ENCODE measurements at places on chromosomes 6 and 20.

DNA sequence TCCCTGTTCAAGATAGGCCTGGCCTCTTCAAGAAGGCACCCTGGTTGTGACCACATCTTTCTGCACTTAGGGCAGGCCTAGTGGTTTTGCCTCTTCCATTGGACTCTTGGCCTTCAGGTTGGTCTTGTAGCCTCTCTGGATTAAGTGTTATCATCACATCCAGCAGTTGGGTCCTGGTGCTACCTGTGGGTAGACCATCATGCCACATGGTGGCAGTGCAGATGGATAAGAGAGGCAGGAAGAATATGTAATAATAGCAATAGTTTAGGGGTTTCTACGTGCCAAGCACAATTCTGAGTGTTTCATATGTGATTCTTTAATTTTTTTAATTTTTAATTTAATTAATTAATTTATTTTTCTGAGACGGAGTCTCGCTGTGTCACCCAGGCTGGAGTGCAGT lies 28.5 kb upstream of the SNRPB2 start:
- DNase-seq: no peak

DNA sequence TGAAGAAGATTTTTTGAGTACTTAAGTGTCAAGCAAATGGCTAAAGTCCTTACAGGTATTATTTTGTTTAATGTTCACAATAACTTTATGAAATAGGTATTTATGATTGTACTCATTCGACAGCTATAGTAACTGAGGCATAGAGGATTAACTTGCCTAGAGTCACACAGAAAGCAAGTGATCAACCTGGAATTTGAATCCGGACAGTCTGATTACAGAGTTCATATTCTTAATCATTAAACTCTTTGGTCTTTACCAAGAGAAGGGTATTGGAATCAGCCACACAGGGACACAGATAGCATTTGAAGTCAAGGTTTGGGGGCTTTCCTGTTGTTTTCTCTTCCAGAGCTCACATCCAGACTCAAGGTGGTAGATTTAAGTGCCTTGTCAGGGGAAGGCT lies 69.7 kb downstream of the ISM1 start:
- no peak for DNase-seq

- no peak for DNase-seq
Measured at GRCh38 chr20:34312024-34312460, 8.9 kb upstream of the AHCY start.

DNA sequence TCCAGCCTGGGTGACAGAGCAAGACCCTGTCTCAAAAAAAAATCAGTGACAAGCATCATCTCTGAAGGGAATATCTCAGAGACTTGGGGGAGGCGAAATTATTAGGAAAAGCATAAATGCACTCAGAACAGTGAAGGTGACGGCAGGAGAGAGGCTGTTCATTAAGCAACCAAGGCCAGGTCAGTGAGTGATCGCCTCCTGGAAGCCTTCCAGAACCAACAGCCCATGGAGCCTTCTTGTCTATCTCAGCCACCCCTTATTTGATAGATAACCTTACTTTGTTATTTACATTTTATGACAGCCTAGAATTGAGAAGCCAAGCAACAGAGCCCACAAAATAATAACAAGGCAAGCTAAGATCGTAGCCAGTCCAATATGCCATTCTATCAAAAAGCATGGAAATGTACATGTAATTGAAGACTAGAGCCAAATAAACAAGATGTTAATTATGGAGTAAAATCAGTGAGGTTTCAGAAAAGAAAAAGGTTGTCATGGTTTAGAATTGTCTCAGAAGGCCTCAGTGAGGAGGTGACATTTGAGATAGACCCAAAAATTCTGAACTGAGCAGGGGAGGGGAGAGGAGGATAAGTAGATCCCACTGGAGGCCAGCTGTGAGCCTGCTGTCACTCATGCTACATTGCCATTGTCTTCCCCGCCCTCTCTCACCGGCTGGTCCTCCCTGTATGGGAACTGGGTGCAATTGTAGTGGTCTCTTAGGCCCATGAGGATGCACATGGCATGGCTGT lies 17.8 kb downstream of the BNIP5 start:
- DNase-seq: no peak

DNA sequence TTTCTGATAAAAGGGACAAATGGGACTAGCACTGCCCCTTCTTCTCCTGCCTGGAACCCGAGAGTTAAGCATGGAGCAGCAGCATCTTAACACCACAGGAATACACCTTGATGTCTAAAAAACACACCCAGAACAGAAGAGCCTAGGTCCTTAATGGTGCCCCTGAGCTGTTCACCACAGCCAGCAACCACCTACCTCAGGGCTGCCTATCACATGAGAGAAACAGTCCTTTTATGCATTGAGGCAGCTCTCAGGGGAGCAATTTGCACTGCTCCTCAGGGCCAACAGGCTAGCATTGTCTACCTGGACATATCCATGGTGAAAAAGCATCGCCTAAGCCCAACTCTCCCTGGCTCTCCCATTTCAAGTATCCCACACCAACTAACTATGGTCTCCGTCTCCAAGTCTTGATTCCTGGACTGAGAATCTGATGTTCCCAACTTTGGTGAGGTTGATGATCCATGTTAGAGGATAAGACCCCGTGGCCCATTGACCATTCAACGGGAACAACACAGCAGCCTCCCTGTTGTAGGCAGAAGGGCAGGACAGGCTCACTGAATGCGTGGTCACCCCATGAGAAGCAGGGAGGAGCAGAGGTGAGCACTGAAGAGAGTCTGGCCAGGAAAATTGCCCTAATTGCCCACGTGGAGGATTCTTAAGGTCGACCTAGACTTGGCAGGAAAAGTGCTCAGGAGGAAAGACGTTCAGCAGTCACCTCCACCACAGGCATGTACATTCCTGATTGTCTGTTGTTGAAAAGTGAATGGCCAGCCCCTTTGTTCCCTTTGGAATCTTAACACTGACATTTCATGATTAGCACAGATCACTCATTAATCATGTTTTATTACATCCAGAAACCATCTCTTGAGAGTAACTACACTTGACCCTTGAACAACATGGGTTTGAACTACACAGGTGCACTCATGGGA lies 4.2 kb upstream of the APMAP start:
- DNase-seq: no peak

DNA sequence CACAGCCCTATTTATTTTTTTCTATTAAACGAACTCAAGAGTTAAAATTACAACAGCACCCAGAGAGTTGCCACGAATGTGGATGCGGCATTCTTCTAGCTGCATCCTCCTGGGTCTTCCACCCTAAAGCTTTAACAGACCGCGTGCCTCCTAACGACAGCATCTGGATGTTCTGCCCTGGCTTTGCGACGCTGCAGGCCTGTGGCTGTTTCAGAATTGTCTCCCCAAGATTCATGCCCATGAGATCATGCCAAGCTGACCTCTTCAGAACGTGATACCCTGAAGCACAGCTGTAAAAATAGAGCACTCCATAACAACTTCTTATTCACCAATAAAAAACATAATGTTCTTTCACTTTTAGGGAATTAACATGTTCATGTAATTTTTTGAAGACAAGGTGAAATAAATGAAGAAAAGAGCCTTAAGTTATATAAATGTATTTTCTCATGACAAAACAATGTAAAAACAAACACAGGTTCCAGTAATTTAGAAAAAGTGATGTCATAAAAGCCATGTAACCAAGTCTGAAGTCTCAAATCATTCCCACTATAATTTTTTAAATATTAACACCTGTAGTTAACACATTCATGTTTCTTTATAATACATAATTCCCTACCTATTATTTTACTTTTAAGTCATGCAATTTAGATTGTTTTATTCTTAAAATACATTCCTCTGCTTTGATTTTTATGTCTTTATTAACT lies 26.5 kb downstream of the HIVEP2 start:
- no peak for DNase-seq

DNA sequence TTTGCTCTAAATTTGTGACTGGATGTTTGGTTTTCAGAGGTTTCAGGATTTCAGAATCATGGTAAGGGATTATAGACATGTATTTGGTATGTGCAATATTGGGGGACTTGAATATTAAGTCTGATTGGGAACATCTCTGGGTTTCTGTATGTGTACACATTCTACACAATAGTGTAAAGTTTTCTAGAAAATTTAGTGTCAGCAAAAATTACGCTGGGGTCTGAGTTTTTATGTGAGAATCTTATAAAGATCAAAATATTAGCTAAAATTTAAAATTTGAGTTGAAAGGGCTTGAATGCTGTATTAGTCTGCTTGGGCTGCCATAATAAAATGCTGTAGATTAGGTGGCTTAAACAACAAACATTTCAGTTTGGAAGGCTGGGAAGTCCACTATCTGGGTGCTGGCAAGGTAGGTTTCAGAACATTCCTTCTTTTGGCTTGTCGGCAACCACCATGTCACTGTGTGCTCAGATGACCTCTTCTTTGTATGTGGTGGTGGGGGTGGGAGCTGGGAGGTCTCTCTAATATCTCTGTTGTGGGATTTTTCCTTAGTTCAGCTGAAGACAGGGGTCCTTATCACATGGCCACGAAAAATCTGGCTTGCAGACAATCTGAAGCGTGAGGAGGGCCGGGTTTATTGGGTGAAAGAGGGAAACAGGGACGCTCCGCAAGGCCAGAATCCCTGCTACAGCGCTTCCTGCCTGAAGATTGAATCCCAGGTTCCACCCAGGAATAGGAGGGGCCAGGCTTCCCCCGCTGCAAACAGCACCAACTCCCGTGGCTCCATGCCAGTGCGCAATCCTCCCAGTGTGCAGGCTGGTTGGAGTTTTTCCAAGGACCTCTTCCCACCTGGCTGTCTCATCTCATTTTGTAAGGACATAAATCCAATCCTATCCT lies 299.7 kb downstream of the PLCB1 start:
- DNase-seq: no peak

DNA sequence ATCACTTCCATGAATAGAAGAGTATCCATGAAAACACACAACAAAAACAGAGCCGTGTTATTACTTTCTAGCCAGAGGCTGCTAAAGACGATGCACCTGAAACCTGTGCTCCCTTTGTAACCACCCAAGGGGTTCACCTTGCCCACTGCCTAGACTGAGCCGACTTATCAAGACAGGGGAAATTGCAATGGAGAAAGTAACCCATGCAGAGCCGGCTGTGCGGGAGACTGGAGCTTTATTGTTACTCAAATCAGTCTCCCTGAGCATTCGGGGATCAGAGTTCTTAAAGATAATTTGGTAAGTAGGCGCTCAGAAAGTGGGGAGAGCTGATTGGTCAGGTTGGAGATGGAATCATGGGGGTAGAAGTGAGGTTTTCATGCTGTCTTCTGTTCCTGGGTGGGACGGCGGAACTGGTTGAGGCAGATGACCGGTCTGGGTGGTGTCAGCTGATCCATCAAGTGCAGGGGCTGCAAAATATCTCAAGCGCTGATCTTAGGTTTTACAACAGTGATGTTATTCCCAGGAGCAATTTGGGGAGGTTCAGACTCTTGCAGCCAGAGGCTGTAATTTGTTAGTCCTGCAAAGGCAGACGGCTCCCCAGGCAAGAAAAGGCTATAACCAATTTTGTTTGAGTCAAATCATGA lies 366.6 kb downstream of the PREX1 start:
- no peak for DNase-seq

- DNase-seq: no peak
Measured at GRCh38 chr6:106628658-106629102, 618 bp downstream of the RTN4IP1 start.

DNA sequence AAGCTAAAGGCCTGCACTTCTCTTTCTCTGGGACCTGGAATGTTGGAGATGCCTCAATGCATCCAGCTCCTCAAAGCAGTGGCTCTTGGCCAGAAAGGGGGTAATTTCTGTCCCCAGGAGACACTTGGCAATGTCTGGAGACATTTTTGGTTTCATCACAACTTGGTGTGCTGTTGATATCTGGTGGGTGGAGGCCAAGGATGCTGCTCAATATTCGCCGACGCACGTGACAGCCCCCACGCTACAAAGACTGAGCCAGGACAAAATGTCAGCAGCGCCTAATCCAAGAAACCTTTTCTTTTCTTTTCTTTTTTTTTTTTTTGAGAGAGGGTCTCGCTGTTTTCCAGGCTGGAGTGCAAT lies 79.8 kb downstream of the SULF2 start:
- no peak for DNase-seq

DNA sequence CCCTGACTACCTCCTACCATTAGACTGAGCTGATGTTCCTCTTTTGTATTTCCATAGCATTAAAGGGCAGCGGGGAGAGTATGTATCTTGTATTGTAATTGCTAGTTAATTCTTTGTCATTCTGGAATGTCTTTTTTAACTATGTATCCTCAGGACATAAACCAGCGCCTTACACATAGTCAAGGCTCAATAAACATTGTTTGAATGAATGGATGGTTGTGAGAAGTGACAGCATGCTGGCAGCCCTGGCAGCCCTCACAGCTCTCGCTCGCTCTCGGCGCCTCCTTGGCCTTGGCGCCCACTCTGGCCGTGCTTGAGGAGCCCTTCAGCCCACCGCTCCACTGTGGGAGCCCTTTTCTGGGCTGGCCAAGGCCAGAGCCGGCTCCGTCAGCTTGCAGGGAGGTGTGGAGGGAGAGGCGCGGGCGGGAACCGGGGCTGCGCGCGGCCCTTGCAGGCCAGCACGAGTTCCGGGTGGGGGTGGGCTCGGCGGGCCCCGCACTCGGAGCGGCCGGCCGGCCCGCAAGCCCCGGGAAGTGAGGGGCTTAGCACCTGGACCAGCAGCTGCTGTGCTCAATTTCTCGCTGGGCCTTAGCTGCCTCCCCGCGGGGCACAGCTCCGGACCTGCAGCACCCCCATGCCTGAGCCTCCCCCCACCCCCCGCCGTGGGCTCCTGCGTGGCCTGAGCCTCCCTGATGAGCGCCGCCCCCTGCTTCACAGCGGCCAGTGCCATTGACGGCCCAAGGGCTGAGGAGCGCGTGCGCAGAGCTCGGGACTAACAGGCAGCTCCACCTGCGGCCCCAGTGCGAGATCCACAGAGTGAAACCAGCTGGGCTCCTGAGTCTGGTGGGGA lies 93.1 kb downstream of the RNF182 start:
- no peak for DNase-seq

DNA sequence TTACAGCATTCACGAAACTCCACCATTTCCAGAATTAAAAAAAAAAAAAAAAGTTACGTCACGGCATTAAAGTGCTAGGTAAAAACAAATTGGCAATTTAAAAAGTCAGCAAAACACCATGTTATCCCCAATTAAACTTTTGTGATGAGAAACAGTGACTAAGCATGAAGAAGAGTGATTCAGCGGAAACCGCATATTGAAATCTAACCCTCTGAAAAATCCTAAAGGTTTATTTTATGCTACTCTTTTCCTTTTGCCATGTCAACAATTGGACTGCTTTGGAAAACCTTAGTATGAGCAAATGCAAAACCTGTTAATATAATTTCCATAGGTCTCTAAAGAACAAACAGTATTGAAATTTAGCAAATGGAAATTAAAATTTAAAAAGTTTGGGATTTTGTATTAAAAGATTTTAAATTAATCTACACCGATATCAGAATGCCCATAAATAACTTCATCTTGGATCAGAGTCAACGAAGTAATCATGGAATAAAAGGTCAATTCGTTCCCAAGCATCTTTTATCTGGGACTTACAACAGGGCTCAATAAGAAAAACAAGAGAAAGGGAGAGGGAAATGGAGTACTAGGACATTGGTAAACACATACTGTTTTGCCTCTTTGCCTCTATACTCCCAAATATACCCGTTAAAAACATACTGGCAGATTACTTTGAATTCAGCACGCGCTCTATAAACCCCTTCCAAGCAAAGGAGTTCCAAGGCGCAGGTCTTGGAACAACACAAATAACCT lies 1.1 kb downstream of the FBXO30 start:
- no peak for DNase-seq

Data from stimulated activated CD8-positive, alpha-beta memory T cell treated with anti-CD3 and anti-CD28 coated beads, Interleukin-7, amount 100 ng/mL, for 4 hours (primary cell).